ENCODE measurements at places on chromosomes 4 and X.

GRCh38 chrX:135543924-135544323 lies 23.5 kb downstream of the INTS6L start:
- no peak for DNase-seq

DNA sequence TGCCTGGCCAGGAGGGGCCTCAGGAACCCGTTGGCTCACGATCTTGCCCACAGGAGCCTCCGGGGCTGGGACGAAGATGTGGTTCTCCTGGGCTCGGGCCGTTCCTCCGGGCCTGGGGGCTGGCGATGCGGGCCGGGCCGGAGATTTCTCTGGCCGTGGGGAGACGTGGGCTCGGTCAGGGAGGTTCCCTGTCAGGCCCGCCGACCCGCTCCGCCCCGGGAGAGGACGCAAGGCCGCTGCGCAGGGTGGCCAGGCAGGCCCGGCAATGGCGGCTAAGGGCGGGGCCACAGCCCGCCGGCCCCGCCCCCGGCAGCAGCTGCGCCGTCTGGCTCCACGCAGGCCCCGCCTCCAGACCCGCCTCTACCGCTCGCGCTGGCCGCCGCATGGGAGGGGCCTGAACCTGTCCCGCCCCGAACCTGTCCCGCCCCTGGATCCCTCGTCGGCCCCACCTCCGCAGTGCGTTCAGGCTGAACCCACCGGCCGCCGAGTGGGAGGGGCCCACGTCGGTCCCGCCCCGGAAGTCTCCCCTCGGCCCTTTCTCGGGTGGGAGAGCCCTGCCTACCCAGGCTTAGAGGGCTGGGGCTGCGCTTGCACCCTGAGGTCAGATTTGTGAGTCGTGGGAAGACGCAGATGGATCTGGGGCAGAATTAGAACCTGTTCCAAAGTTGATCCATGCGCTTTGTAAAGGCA lies at the start of gene FAM3A:
TSS of gene FAM3A (minus strand) at position 267 of the 690 bp plus-strand sequence. CDS start 460 bp downstream, outside the sequence.
- peak; percentile 76 for DNase-seq

- no peak for DNase-seq
Observed at GRCh38 chrX:54193085-54193821, 10.2 kb upstream of the FAM120C start.

DNA sequence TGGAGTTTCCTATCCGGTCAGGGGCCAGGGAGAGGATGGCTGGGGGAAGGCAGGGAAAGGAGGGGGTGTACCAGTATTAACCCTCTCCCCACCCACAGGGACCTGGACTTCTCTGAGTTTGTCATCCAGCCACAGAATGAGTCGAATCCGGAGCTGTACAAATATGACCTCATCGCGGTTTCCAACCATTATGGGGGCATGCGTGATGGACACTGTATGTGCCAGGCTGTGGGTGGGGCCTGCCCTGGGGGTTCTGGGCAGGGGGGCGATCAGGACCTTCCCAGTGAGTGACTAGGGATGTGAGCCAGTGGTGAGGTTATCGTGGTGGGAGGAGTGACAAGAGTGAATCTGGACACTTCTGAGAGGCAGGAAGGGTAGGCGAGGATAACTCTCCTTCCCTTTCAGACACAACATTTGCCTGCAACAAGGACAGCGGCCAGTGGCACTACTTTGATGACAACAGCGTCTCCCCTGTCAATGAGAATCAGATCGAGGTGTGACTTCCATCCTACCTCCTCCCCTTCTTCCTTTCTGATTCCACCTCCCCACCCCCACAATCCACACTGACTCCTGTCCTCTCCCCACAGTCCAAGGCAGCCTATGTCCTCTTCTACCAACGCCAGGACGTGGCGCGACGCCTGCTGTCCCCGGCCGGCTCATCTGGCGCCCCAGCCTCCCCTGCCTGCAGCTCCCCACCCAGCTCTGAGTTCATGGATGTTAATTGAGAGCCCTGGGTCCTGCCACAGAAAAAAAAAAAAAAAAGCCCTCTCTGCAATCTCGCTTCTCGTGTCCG lies 14.6 kb downstream of the USP11 start:
- no peak for DNase-seq

GRCh38 chrX:154059729-154060245 lies 37.7 kb downstream of the MECP2 start:
- DNase-seq = no peak

GRCh38 chr4:89521826-89522225 lies 214.2 kb upstream of the GPRIN3 start:
- no peak for DNase-seq

DNA sequence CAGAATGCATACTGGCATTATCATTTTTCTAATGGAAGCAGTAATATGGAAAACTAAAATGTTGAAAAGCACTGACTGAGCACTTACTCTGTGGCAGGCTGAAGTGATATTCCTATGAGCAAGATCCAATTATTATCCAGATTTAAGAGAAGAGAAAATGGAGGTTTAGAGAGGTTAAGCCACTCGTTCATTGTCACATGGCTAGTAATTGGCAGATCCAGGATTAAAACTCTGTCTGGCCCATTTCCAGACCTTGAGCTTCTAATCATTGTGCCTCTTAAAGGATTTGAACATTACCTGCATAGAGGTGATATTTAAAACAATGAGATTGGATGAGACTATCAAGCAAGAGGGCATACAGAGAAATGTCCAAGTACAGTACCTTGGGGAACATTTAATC lies 80.6 kb downstream of the MFAP3L start:
- DNase-seq = no peak

GRCh38 chrX:44433556-44433955 lies 90.1 kb upstream of the EFHC2 start:
- DNase-seq = no peak

- no peak for DNase-seq
Observed at GRCh38 chr4:53068755-53069330, 206.7 kb downstream of the RASL11B start.

- no peak for DNase-seq
Observed at GRCh38 chr4:2648159-2648814, 107.8 kb downstream of the TNIP2 start.

DNA sequence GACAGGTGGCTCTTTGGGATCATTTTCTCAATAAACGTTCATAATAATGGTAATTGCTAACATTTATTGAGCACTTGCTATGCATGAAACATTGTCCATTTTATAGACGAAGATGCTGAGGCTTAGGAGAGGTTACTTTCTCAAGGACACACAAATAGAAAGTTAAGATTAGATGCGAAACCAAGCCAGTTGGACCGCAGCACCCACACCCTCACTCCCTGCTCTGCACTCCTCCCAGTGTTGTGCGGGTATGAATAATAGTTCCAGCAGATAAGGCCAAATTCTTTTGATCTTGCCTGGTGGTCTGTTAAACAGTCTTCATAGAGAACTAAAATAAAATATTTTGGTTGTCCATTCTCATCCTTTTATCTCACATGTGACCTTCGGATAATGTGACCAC lies 85.0 kb upstream of the BEND4 start:
- DNase-seq = no peak

DNA sequence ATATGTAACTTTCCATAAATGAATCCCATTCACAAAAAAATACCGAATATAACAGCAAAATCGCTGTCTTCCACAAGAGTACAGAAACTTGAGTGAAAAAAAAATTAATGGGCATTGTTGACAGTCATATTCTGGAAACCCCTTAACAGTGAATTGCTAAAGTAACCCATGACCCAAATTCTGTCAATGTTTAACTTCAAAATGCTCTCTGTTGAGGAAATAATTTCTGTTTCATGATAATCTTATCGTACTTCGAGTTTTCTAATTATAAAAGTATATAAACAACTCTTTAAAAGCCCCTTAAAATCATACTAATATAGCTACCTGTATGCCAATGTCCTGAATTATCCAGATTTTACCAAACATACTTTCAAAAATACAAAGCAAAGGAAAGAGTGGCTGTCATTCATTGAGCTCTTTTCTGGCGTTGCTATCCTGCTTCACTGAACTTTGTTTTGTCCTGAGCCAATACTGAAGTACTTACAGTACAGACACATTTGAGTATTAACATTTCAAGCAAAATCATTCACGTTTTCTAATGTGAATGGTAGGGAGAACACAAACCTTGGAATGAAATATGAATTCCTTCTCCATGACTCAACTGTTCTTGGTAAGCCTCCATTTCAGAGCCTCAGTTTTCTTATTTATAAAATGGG lies 2.4 kb downstream of the XAGE3 start:
- no peak for DNase-seq

DNA sequence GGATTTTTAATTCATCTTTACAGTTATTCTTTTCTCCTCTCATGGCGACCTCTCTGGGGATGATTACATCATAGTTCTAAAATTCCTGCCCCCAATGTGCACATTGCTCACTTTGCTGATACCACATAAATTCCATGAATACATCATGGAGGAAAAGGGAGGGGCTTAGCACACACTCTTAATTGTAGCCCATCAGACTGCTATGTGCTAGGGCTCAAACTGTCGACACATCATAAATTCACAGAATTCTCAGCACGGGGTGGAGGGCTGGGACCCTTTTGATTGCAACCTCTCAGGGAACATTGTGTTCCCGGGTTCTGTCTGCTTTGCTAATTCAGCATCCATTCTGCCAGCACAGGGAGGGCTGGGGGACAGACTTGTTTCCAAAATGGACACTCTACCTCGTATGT lies 592.9 kb downstream of the BCOR start:
- DNase-seq = no peak

DNA sequence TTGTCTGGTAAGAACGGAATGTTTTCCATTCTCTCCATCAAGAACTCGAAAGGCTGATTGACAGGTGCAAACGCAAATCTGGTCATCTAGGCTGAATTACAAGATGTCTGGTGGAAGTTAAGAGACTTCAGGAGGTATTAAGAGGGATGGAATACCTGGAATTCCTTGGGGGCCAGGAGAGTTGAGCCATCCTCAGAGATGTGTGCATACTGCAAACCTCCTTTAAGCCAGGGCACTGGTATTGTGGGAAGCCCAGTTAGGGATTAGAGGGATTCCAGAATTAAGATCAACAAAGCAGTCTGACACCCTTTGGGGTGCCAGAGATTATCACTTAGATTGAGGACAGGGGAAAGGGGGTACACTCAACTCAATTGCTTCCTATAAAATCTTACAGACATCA lies 151.4 kb downstream of the VCX3A start:
- DNase-seq = no peak

DNA sequence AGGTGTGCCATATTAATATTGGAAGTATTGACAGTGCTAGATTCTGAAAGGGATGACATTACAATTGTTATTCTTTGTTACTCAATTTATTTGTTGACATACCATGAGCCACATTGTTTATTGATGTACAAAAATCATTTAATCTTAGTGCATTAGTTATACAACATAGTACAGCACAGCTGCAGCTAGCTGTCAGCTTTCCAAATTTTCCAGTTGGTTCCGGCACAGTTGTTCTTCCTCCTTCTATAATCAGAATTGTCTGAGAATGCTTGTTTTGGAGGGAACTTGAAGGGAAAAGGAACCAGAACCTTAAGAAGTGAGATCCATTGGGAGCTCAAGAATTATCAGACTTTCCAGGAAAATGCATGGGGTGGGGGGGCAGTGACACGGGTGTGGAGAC lies 281.4 kb downstream of the ZIC3 start:
- DNase-seq = no peak

GRCh38 chr4:116531870-116532269 lies 553.5 kb downstream of the TRAM1L1 start:
- DNase-seq = no peak

All from DMS79 treated with DMSO at 0.1 percent for 48 hours (cell line).